ENCODE measurements at places on chromosomes 4 and X. TPM values are rescaled to one million over a fixed set of nuclear protein-coding genes. Genes with fewer than 3 reads are reported as not detected.

- DNase-seq = no peak
Measured at GRCh38 chrX:4655743-4656142, 942.3 kb upstream of the PRKX start.

GRCh38 chrX:133852837-133853356 lies 132.5 kb downstream of the GPC3 start:
- DNase-seq = no peak

RAB9B gene
- polyA plus RNA-seq = 0.18 TPM

DTHD1 gene
- polyA plus RNA-seq = not detected

DNA sequence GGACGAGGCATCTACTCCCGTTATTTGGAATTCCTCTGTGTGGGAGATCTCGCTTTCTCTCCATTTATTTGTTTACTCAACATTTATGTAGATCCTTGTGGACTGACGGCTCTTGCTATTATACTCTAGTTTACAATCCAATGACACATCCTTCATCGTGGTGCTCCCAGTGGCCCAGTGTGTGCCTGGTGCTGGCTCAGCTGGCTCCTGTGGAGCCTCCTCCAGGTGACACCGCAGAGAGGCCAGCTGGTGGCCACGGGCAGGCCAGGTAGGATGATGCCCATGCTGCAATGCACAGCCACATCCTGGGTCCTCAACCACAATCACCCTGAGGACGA lies 84.0 kb upstream of the AFAP1 start:
- DNase-seq = no peak

DNA sequence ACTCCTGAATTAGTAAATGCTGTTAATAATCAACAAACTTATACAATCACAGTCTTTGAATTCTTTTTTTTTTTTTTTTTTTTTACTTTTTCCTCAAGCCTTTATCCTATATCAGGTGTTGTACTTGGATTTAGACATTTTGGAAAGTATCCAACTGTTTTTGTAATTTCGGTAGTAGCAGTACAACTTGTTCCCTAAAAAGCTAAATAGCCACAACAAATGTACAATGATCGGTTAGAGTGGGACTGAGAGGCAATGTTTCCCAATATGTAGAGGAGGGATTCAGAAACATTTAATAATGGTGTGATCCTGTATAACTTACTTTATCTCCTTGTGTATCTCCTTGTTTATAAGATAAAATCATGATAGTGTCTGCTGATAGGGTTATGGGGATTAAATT lies 343.1 kb downstream of the GRID2 start:
- no peak for DNase-seq

- DNase-seq = peak; percentile 61
Measured at GRCh38 chr4:136796953-136797352, 735.3 kb downstream of the PCDH18 start.

- no peak for DNase-seq
Measured at GRCh38 chr4:137427411-137427810, 104.9 kb downstream of the PCDH18 start.

- DNase-seq = no peak
Measured at GRCh38 chrX:65196758-65197360, 220.6 kb upstream of the ZC4H2 start.

GUCY1B1 gene
- polyA plus RNA-seq = 1.7 TPM

DNA sequence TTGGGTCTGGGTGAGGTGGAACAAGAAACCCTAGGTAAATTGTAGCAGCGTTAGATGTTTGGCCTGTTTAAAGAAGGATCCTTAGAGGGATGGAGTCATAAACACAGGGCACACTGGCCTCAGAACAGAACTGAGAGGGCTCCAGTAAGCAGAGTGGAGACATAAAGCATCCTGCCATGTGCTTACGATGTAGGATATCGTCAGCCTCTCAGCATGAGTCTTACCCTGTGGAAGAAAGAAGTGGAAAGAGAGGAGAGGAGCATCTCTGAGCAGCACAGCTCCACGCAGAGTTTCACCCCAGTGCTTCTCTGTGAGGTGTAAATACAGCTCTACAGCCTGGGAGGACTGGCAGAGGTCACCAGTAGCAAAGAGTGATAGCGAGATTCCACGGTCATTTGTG lies 27.8 kb upstream of the SORBS2 start:
- DNase-seq = no peak

GRCh38 chrX:121639781-121640180 lies 592.4 kb downstream of the GLUD2 start:
- no peak for DNase-seq

YIPF7 gene
- polyA plus RNA-seq = not detected

DNA sequence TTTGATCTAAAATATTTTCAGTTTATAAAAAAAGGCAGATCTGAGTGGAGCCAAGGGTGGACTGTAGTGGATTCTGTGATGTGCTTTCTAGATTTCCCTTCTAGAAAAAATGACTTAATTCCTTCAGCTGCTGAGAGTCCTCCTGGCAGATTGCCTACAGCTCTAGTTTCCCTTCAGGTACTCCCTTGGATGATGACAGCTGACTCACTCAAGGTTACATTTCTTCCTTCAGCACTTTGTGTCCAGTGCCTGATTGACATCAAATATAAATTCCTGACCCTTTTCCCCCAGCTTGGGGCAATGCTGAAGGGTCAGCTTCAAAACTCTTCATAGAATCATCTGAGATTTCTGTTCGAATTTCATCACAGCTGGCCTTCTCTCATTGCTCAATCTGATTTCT lies 161.7 kb downstream of the EMCN start:
- DNase-seq = no peak

DNA sequence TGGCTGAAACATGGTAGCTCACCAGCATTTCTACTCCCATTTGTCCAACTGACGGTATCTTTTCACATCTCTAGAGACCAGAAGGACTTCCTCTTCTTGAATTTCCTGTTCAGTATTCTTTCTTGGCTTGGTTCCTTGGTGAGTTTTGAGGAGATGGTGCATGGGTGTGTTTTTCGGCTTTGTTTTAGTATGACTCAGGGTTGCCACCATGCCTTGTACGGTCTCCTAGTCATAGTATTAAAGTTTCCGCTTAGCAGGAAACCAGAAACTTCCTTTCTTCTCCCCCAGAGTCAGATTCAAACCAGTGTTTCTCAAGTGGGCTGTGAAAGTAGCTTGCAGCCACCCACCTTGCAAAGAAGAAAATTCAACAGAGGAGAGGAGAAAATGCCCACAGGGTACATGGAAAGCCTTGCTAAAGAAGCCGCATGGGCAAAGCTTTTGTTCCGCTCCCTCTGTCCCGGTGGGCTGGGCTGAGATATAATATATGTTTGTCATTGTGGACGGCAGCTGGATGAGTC lies 5.7 kb downstream of the CD99 start:
- peak; percentile 96 for DNase-seq

- no peak for DNase-seq
Measured at GRCh38 chrX:25202827-25203226, 187.1 kb upstream of the ARX start.

- peak; percentile 67 for DNase-seq
Measured at GRCh38 chr4:16721613-16722291, 176.7 kb downstream of the LDB2 start.

DNA sequence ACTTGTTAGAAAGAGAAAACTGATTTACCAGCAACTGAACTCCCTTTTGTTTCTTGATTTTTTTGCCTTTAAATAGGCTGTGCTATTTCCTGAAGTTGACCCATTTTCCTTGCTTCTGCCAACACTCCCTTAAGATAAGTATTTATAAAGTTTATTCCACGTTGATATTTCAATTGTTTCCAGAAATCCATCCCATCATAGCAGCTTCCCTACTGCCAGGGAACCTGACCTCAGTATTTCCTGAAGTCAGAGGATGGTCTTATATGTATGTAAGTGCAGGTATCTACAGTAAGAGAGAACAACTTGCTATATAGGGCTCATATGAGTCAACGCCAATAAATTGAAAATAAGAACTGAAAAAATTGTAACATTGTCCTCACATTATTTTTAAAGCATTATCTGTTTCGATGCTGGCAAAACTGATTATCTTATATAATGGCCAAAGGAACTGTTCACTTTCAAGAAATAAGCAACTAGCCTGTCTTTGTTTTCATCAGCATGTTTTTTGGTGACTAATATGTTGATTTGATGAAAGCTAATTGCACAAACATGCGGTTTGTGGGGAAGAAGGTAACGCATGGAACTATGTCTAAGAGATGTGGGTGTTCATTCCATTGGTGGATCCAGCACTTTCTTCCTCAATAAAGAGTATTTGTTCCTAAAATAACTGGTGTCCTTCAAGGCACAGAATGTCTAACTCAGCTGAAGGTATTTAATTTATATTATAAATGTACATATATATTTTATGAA lies 4.7 kb downstream of the LIMCH1 start:
- DNase-seq = peak; percentile 68

ADGRG2 gene
- polyA plus RNA-seq = not detected

DNA sequence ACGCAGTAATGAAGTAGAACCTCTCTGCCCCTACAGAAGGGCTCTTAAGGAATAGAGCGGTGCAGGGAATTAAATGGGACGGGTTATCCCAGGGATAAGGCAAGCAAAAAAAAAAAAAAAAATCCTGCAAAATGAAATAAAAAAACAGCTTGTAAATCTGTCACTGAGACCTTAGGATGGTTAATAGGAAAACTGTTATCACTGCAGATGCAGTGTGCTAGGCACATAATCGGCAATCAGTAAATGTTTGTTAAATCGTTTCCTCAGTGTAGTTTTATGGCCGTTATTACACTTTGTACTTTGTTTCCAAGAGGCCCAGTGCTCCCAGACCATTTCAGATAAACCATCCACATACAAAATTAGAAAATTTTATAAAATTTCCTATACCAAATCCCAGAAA lies 1.0 kb downstream of the HNRNPH2 start:
- DNase-seq = no peak

GRCh38 chr4:5760936-5761480 lies 50.0 kb downstream of the EVC start:
- DNase-seq = no peak

HERC3 gene
- 4.3 TPM for polyA plus RNA-seq

DNA sequence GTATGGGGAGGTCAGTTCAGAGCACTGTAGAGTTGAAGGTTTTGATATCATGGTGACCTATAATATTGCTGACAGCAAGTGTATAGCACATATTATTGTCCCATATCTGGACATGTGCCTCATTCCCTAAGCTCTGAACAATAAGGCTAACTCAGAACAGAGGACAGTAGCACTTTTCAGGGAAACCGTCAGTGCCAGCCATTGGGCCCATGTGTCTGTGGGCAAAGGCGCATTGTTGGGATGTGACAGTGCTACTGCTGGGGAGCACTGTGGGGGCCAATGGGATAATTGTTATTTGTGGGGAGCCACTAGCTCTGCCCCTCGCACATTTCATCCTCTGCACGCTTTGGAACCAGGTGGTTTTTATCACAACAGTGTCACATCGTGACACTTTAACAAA lies 136.2 kb downstream of the ELOVL6 start:
- DNase-seq = no peak

DNA sequence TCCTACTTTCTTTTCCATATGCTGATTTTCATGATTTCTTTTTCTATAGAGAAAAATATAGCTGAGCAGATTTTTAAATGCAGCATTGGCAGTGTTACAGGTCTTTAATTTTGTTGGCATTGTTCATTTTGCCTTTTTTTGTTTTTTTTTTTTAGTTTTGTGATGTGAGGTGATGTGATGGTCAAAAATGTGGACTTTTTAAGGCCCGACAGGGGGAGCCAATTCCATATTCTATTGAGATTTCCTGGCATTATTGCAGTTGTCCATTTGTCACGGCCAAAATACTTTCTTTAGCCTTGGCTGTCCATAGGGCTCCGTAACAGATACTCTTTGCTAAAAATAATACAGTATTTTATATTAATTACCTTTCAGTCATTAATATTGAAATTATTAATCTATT lies 47.8 kb downstream of the SLIT2 start:
- DNase-seq = peak; percentile 58

RASSF6 gene
- polyA plus RNA-seq = not detected

FREM3 gene
- polyA plus RNA-seq = 0.10 TPM

- no peak for DNase-seq
Measured at GRCh38 chr4:1348014-1348513, 1.1 kb downstream of the UVSSA start.

DNA sequence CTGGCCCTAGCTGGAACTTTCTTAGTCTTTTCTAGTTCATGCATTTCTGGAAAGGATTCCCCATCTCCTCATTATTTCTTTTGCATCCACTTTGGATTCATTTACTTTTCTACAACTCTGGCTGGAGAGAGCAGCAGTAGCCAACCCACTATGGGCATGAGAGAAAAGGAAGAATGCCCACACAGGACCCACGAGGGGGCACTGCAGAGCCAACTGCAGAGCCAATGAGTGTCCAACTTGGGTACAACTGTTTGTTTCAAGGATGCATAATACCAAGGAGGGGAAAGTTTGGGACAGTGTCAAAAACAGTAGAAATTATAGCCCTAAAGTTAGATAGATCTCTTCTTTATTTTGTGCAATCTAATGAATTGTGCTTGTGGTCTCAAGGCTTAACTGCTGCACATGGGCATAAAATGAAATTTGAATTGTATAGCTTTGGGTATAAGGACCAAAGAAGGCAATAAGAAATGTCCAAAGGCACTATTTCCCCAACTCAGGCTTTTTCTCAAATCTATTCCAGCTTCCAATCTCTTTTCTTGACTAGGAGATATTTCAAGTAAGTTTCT lies 230.6 kb downstream of the NSUN7 start:
- peak; percentile 35 for DNase-seq

DNA sequence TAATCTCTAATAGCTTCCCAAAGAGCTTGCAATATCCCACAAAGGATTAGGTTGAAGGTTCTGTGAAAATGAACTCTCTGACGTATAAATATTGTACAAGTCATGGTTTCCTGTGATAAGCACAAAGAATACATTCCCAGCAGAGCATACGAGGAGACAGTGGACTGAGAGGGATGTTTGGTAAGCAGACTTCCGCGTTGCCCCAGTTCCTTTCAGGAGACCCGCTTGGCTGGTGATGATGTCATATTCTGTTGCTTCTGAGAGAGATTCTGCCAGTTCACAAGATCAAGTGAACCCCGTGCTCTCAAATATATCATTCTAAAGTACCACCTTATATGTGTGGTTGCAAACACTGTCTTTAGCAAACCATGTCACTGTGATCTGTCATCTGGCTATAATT lies 323.9 kb upstream of the CASK start:
- peak; percentile 34 for DNase-seq

DNA sequence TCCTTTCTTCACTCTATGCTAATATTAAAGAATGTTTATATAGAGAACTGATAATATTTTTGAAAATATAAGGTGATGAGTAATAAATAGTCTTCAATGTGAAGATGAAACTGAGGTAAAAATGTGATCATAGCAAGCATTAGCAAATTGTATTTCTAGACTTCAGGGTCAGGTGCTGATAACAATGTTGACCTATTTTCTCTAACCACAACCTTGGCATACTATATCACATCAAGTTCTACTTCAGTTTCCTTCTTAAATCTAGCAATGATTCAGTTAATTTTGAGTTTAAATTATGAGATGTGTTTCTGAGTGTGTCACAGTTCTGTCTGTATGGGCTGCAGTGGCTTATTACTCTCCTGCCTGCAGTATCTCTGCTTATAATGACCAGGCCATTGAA lies 209.4 kb downstream of the RAPGEF2 start:
- DNase-seq = no peak

SOX3 gene
- not detected for polyA plus RNA-seq

GRIPAP1 gene
- 25.3 TPM for polyA plus RNA-seq

GRCh38 chr4:54626113-54626512 lies 31.6 kb upstream of the KIT start:
- DNase-seq = no peak

GRCh38 chrX:75278991-75279390 lies 5.1 kb downstream of the UPRT start:
- no peak for DNase-seq
